Central memory CD4-positive, alpha-beta T cell (primary cell): ENCODE measurements at places on chromosomes 2 and 18.

GRCh38 chr2:238693337-238694093, 154.4 kb upstream of the TWIST2 start:
- no peak for DNase-seq

DNA sequence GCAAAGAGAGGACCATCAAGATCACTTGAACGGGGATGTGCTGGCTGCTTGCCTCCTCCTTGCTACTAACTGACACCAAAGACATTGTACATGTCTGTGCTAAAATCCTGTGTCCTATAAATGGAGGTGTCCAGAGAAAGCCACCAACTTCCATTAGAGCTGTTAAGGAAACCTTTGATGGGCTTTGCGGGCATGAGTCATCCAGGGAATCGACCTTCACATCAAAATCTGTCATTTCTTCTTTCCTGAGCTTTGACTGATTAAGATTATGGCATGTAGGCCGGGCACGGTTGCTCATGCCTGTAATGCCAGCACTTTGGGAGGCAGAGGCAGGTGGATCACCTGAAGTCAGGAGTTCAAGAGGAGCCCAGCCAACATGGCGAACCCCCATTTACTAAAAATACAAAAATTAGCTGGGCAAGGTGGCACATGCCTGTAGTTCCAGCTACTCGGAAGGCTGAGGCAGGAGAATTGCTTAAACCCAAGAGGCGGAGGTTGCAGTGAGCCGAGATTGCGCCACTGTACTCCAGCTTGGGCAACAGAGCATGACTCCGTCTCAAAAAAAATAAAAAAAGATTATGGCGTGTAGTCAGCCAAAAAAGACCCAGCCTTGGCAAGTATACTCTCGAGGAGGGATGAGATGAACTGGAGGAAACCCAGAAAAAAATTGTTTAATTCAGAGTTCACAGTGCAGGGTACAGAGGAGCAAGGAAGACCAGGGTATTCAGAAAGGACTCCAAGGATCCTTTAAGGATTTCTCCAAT, 115.8 kb downstream of the CABLES1 start:
- no peak for DNase-seq

DNA sequence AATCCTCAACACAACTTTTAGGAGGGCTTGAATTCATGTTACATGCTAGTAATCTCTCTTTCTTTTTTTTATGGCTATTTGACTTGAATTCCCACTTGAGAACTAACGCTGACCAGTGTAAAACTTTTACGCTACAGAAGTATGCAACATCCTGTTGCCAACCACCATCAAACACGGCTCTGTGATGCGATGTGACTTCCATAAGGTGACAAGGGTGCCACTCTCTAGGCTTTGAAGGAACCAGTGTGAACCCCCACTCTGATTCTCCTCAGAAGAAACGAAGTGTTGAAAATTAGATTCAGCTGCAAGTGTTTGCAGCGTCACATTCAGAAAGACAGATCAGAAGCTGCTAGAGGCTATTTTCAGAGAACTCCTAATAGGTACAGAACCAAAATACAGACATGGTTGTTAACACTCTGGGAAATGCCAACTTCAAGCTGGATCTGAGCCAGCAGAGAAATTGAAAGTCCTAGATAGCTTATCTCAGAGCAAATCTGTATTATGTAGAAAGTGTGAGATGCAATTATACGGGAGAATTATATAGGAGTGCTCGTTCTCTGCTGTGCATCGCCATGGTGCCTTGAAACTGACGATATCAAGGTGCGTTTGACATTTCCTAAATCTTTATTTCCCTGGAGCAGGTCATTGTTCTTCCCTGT, 271.2 kb downstream of the LPIN1 start:
- DNase-seq = no peak

GRCh38 chr2:157825885-157826284, 50.2 kb downstream of the ACVR1 start:
- no peak for DNase-seq

- no peak for DNase-seq
These were observed 31.5 kb downstream of the USP34 start for GRCh38 chr2:61439241-61440002.

GRCh38 chr2:209505410-209505809, 81.6 kb downstream of the MAP2 start:
- DNase-seq = no peak

GRCh38 chr2:12714391-12715221, 2.1 kb upstream of the TRIB2 start:
- DNase-seq = no peak

DNA sequence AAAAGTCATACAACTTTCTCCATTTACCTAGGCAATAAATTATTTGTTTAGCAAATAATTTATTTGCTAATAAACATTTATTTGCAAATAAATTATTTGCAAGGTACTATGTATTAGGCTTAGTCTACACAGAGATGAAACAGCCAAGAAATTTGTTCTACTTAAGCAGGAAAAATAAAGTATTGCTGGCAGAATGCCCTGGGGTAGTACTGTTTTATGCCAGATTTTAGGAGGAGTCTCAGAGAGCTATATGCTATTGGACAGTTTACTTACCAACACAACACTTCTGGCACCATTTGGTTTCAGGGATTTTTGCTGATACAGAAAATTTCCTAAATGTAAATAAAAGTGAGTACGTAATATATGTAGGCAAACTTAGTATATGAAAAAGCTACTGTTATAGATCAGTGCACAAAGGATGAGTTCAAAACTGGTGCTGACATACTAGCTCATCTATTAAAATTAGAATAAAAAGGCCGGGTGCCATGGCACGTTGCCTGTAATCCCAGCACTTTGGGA, 23.2 kb upstream of the CDKL4 start:
- DNase-seq = no peak

DNA sequence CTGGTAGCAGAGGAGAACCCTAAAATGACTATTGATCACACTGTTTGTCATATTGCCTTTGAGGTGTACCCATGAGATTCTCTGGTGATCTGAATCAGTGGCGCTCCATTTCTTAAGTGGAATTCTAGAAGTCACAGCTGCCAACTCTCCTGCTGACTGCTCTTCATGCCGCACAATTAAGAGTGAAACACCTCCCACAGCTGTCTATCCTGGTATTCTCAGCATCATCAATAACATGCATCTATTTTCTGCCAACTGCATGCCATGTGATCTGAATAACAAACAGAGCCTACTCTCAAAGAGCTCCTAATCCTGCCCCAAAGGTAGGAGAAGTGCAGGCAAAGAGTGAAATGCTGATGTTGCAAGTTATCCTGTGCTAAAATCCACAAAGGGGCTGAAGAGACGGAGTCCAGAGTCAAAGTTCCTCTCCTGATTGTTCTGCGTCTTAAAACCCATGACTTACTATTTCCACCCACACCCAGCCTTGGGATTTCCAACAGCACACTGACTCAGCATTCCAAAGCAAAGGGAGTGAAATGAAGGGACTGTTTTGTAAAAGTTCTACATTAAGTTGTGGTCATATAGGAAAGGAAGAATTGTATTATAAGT, 13.7 kb upstream of the DAPL1 start:
- no peak for DNase-seq

DNA sequence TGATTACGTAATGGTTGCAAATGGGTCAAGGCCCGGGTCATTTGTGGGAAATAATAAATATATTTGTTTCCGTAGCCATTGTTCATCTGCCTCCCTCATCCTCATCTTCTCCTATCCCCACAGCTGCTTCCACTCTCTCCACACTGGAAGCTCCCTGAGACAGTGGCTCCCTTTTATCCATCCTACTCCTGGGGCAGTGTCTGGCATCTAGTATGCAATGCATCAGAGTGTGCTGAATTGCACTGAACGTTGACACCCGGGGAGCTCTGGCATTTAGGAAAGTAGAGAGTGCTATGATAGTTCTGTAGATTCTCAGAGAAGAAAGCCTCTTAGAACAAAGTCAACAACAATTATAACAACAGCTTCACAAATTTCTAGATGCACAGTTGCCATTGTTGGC, 45.5 kb upstream of the NAB1 start:
- no peak for DNase-seq

- no peak for DNase-seq
These were observed 19.9 kb downstream of the FAM161A start for GRCh38 chr2:61833971-61834370.

DNA sequence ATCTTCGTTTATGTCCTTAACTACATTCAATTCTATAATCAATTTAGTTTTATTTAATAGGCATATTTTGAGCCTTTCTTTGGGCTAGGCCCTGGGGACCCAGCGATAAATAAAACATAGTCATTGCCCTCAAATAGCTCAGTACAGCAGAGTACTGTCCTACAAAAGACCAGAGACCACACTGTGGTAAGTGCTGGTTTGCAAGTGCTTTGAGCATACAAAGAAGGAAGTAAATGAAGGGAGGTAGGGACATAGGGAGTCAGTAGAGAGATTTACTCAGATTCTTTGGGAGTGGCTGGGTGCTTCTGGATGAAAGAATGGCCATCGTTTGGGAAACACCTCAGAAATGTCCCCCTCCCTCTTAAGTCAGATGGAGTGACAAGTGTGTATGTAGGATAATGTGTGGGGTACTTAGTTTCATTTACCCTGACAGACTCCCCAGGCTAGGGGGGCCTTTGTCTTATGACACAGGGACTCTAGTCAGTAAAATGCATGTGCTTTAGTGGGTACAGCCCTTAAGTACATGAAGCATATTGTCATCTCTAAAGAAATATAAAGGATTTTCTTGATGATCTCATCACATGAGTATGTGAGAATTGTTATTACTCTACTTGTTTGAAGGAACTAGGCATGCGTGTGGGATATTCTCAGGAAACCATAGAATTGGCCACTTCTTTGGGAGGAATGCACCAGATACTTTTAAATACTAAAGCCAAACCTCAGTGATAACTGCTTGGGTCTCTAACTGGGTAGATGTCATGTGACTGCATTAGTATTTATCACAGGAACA, 35.1 kb downstream of the MAPRE2 start:
- no peak for DNase-seq

GRCh38 chr2:229714080-229714735, at the start of gene DNER:
Gene DNER (minus strand): TSS chr2:229714555. CDS start chr2:229714423, 132 bp downstream.
- DNase-seq = peak; percentile 30

- no peak for DNase-seq
These were observed 19.0 kb upstream of the XDH start for GRCh38 chr2:31433541-31433940.

- no peak for DNase-seq
These were observed 56.7 kb downstream of the IL1R2 start for GRCh38 chr2:102048465-102048864.

DNA sequence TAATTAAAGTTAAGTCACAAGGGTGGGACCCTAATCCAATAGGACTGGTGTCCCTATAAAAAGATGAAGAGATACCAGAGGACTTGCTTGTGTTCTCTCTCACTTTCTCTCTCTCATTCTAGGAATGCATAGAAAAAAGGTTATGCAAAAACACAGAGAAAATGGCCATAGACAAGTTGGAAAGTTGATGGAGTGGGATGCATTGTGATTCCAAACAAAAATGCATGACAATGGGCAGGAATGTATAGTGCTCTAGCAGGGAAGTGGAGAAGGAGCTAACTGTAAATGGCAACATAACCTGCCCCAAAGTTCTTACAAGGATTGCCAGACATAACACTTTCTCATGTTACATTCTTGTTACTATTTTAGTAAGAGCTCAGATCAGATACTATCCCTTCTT, 301.6 kb upstream of the LRATD1 start:
- no peak for DNase-seq

DNA sequence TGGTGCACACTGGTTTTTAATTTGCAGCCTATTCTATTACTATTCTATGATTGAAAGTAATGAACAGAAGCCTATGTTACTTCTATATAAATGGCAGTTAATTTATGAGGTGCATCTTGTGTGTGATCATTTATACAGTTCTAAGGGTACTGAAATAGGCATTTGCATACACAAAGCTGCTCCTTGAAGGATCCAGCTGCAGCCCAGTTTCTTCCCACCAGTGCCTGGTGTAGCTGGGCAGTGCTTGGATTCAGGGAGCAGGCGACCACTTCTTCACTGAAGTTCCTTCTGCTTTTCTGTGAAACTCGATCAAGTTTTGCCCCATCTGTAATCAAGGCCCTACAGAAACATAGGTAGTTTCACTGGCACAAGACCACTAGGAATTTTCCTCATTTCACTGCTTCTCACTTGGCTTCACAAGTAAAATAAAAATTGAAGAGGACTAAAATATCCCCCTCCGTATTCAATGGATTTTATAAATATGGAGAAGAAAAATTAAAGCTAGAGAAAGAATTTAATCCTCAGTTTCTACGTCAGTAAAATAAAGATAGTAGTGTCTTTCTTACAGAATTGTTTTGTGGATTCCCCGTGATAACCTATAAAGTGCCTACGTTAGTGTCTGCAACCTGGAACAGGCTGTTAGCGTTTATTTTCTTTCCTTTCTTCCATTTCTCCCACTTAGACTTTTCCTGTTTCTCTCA, 1.7 kb upstream of the LPIN2 start:
- no peak for DNase-seq

GRCh38 chr2:129334696-129335410, 644.6 kb upstream of the RAB6C start:
- DNase-seq = no peak

DNA sequence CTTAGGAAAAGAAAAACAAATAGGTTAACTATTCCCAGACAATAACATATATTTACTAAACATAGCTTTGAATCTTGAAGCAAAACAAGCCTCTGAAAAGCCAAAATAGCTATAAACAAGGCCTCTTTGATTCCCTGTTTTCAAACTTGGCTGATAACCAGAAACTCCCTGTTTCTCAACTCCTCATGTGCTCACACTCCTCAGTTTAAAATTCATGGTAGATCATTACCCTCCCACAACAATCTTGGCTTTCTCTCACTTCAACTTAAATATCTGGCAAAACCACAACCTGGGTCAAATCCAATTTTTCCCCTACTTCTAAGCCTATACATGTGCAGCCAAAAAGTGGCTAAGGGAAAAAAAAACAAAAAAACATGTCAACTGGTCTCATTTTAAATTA, 15.6 kb downstream of the SUCLG1 start:
- no peak for DNase-seq

GRCh38 chr2:216732334-216732733, 37.0 kb upstream of the IGFBP5 start:
- no peak for DNase-seq

- DNase-seq = no peak
These were observed 139.1 kb upstream of the SKOR2 start for GRCh38 chr18:47390410-47391024.

DNA sequence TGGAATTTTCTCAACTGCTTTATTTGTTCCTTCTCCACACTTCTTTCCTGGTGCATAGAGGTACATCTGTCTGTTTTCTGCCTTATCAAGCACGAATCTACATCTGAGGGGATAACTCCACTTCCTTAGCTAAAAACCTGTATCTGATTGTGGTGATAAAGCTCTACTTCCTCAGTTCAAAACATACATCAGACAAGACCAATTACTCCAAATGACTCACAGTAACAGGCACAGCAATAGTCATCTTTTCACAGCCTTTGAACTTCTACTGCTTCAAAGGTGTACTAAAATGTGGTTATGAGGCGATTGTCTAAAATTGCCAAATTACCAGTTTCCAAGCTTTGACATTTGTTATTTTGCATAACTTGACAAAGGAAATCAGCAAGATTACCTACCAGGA, 803.6 kb upstream of the ZEB2 start:
- DNase-seq = no peak

DNA sequence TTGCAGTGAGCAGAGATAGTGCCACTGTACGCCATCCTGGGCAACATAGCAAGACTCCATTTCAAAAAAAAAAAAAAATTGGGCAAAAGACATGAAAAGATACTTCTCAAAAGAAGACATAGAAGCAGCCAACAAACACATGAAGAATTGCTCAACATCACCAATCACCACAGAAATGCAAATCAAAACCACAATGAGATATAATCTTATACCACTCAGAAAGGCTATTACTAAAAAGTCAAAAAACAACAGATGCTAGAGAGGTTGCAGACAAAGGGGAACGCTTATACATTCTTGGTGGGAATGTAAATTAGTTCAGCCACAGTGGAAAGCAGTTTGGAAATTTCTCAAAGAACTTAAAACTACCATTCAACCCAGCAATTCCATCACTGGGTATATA, 43.1 kb upstream of the CHAC2 start:
- DNase-seq = no peak
